ENCODE measurements at places on chromosomes 12 and 14. TPM values are rescaled to one million over a fixed set of nuclear protein-coding genes. Genes with fewer than 3 reads are reported as not detected.

Gene FGF23
- total RNA-seq = not detected

Gene NOC4L
- total RNA-seq = 22.4 TPM

Gene RD3L
- total RNA-seq = not detected

Gene GALNT9
- total RNA-seq = 0.33 TPM

Gene TBX5
- not detected for total RNA-seq

Gene PTPN21
- 4.7 TPM for total RNA-seq

Gene RNF212B
- total RNA-seq = not detected

Gene NR2C1
- total RNA-seq = 19.5 TPM

Gene OTOGL
- 0.63 TPM for total RNA-seq

Gene AICDA
- not detected for total RNA-seq

Gene COX8C
- total RNA-seq = not detected

Gene REM2
- total RNA-seq = not detected

Gene BORCS5
- total RNA-seq = 9.3 TPM

Gene AQP6
- total RNA-seq = not detected

Gene INHBC
- total RNA-seq = not detected

Gene HOTAIR
- not detected for total RNA-seq

Gene LBHD2
- total RNA-seq = not detected

Gene KRT73
- total RNA-seq = not detected

Gene LPAR5
- total RNA-seq = 0.04 TPM

Gene HOXC9
- total RNA-seq = not detected

Gene SLC7A8
- 0.46 TPM for total RNA-seq

Gene CNTN1
- total RNA-seq = 0.79 TPM

Gene PGF
- total RNA-seq = 209 TPM

Gene SBNO1
- 39.8 TPM for total RNA-seq

Gene NT5DC3
- 4.2 TPM for total RNA-seq

Gene ART4
- total RNA-seq = 74.4 TPM

Gene CIROP
- total RNA-seq = not detected

Gene PTPN6
- total RNA-seq = 0.13 TPM

Gene AKAP3
- 0.79 TPM for total RNA-seq

Gene CCDC85C
- total RNA-seq = 15.0 TPM

Gene BHLHE41
- total RNA-seq = 0.26 TPM

Gene TBX3
- total RNA-seq = 0.81 TPM

Gene KICS2
- total RNA-seq = 3.8 TPM

Gene DCAF5
- total RNA-seq = 13.8 TPM

Gene SERPINA12
- total RNA-seq = not detected

Gene SLC39A5
- not detected for total RNA-seq

Gene TC2N
- total RNA-seq = not detected

Gene CFAP54
- 26.2 TPM for total RNA-seq

Gene P2RX2
- not detected for total RNA-seq

Gene OSGEP
- 42.6 TPM for total RNA-seq

Gene FBLN5
- total RNA-seq = 2.5 TPM

Gene FOXN4
- total RNA-seq = not detected

Gene EML5
- under 0.01 TPM for total RNA-seq

Gene MYH6
- total RNA-seq = not detected

Gene FAM90A1
- 0.11 TPM for total RNA-seq

Gene DPPA3
- total RNA-seq = not detected

Gene SLC5A8
- not detected for total RNA-seq

Gene CD27
- not detected for total RNA-seq

Gene PTMS
- 61.3 TPM for total RNA-seq

Gene LRTM2
- not detected for total RNA-seq

Gene MYL2
- total RNA-seq = not detected

Gene SYT1
- total RNA-seq = 0.59 TPM

Gene KLHL28
- total RNA-seq = 8.8 TPM

Gene SRRM4
- total RNA-seq = not detected

Gene MGAT4C
- total RNA-seq = not detected

Gene OAS1
- 14.2 TPM for total RNA-seq

Gene PPP1R1A
- not detected for total RNA-seq

Gene APOF
- not detected for total RNA-seq

Gene FKBP4
- 53.5 TPM for total RNA-seq

Gene KRT6C
- 0.07 TPM for total RNA-seq

Measured in pulmonary artery endothelial cell (primary cell).